ENCODE measurements at places on chromosomes 3 and 15.
A peak's percentile ranks its signal among the peaks of the same experiment; 100 is the strongest.

DNA sequence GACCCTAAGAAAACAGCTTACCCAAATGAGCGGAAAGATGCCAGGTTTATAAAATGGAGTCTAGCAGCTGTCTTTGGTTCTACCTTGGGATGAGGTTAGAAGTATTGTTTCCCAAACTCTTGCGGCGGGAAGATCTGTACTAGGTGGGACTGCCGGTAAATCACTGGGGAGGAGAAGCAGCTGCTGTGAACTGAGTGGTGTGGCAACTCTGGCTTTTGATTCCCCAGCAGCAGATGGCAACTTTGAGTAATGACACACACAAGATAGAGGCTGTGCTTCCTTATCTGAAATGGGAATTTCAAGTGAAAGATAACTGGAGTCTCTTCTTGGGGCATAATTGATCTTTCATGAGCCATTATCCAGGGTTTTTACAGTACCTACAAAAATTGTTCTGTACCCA lies 184.9 kb downstream of the ATG7 start:
- no peak for DNase-seq

- no peak for DNase-seq
Observed at GRCh38 chr3:61808526-61808925, 247.2 kb downstream of the PTPRG start.

DNA sequence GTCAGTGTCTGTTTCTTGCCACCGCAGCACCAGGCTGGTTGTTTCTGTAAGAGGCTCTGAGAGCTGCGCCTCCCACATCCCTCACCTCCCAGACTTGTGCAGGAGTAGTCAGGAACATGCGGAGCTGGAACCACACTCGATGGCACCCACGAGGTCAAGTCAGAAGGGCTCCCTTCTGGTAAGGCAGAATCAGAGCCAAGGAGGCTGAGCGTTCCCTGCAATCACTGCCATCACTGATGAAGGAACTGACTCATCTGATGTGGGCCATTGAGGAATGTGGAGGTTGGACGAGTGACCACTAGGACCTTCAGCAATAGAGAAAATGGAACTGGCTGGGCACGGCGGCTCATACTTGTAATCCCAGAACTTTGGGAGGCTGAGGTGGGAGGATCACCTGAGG lies 35.7 kb upstream of the BLM start:
- DNase-seq: no peak

- no peak for DNase-seq
Observed at GRCh38 chr3:64650715-64651114, 37.1 kb downstream of the ADAMTS9 start.

- no peak for DNase-seq
Observed at GRCh38 chr3:21751886-21752285, 876 bp upstream of the ZNF385D start.

- no peak for DNase-seq
Observed at GRCh38 chr15:66778716-66779115, 76.7 kb downstream of the SMAD6 start.

DNA sequence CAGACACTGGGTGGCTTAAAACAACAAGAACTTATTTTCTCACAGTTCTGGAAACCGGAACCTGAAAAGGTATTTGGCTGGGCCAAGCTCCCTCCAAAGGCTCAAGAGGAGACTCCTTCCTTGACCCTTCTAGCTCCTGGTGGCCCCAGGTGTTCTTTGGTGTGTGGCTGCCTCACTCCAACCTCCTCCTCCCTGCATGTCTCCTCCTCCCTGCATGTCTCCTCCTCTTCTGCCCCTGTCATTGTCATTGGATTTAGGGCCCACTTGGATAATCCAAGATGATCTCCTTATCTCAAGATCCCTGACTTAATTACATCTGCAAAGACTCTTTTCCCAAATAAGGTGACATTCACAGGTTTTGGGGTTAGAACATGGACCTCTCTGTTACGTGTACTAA lies 69.8 kb upstream of the MFGE8 start:
- no peak for DNase-seq

DNA sequence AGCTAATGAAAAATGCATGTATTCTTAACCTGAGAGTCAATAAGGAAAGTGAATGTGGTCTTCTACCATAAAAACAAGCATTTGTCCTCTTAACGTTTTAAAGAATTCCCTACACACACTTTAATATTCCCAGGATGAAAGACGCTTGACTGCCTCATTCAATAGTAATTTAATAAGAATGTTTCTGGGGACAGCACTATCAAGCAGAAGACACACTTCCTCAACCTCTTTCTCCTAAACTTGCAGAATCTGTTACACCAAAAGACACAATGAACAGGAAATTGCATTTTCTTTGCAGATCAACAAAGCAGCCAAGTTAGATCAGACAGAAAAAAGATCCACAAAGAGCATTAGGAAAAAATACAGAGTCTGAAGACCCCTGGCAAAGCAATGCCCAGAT lies 97.7 kb downstream of the PLCH1 start:
- no peak for DNase-seq

DNA sequence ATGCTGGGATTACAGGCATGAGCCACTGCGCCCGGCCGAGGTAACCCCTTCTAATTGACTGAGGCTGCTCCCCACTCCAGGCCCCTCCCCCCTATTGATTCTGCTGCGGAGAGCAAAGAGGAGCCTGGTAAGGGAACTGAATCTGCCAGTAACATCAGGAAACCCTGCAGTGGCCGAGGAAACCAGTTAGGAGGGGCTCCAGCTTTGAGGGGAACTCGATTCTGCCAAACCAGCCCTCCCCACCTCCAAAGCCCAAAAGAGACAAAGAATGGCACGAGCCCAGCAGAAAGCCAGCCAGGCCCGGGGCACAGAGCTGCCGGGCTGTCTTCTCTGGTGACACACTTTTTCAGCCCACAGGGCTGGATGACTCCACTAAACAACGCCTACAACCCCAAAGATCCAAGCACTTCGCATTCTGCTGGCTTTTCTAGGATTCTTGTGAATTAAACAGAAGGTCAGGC lies 15.0 kb upstream of the ACAD9 start:
- DNase-seq: no peak

DNA sequence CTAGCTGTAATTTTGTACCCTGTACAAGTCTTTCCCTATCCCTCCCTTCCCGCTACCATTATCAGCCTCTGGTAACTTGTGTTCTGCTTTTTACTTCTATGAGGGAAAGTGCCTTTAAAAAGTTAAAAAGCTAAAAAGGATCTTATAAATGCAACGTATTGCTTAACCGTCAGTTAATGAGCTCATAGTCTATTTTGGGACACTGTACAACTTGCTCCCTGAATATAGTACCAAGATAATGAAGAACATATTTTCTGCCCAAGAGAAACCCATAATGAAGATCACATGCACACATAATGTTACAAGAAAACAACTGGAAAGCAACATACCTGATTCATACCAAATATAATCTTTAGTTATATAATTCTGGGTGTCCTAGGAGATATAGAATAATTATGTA lies 22.6 kb downstream of the ZIC1 start:
- DNase-seq: no peak

- DNase-seq: no peak
Observed at GRCh38 chr15:93865586-93865985, 365.8 kb upstream of the MCTP2 start.

GRCh38 chr15:67199881-67200763 lies 54.3 kb downstream of the AAGAB start:
- DNase-seq: no peak

DNA sequence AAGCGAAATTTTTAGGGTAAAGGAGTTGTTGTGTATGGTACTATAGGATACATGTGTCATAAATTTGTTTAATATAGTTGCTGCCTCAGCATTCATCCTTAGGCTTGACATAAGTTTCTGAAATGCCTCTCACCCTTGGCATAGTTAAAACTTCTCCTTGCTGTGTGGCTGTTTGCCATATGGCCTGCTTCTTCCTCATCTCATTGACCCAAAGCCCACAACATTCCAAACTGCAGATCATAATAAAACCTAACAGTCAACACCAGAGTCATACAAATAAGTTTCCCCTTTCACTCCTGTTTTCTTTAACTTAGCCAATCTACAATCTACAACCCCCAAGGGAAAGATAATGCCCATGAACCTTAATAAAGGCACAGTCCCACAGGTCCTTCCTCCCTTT lies 136.6 kb downstream of the TMCC1 start:
- DNase-seq: no peak

DNA sequence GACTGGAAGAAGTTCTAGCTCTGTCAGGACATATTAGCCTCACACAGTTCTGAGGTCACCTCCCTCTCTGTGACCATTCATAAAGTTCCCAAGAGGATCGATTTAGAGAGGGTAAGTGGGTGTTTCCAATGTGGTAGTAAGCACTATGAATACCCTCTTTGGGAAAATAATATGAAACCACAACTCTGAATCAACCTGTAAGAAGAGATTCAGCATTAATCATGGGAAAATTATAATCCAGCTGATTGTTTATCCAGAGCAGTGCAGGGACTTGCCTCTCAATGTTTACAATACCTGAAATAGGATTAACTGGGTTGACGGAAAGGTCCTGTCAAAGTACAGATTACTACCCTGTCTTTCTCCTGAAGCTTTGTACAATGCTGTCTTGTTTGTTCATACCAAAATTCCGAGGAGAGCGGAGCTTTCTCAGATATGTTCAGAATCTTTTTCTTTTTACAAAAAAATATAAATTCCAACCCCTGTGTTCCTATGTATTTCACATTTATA lies 302.9 kb upstream of the DPPA4 start:
- DNase-seq: no peak

GRCh38 chr15:91249591-91249990 lies 149.5 kb downstream of the SV2B start:
- DNase-seq: no peak

DNA sequence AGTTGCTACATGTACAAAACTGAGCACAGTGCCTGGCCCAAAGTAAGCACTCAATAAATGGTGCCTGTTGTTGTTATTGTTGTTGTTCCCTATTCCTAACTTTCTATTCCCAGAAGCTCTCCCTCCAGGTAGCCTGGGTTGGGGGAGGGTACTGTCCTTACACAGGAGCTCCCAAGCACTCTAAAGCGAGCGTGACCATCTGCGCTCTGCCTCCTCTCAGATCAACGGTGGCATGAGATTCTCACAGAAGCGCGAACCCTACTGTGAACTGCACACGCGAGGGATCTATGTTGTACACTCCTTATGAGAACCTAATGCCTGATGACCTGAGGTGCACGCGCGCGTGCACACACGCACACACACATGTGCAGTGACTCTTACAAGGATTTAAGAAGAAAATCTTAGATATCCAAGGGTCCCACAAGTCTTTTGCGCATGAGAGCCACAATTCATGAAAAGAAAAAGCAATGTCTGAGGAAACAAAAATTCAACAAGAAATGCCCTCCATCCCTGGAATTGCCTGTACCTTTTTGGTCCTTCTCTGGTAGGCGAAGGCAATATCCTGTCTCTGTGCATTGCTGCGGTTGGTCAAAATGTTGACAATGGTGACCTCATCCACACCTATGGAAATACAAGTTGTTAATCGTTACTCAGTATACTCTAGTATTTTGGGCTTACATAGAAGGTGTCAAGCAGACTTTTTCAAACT lies 33.7 kb downstream of the ANXA2 start:
- DNase-seq: no peak

- no peak for DNase-seq
Observed at GRCh38 chr3:172692751-172693338, 18.0 kb downstream of the NCEH1 start.

DNA sequence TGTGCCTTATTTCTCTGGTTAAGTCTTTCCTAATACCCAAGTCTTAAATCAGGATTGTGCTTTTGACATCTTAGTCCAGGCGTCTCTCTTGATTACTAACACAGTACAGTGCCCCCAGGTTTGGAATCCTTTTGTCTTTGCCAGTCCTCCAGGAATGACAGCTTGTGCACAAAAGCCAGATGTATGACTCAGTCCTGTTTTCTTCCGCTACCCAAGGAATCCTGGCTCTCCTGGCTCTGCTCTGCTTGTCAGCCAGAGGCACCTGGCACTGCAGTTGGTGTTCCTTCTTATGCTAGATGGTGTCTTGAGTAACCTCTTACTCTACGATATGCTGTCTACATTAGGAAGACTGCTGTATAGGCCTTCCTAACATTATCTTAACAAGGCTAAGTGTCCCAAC lies 728.2 kb upstream of the NECTIN3 start:
- DNase-seq: no peak

DNA sequence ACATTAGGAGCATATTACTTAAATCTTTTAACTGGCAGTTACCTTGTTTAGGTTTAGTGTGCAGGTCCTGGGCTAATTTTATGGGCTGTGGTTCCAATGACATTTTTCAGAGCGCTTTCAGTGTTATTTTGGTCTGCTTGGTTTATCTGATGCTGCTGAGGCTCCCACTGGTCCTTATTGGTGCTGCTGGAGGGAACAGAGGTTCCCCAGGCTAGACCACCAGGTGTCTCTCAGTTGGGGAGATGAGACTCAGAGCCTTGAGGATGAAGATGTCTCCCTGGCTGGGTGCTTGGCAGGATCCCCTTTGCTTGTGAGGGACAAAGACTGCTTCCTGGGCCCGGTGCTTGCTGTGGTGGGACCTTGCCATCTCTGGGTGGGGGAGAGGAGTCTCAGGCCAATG lies 28.3 kb upstream of the TASOR start:
- DNase-seq: no peak

- DNase-seq: no peak
Observed at GRCh38 chr3:42725454-42725853, 22.9 kb upstream of the HHATL start.

DNA sequence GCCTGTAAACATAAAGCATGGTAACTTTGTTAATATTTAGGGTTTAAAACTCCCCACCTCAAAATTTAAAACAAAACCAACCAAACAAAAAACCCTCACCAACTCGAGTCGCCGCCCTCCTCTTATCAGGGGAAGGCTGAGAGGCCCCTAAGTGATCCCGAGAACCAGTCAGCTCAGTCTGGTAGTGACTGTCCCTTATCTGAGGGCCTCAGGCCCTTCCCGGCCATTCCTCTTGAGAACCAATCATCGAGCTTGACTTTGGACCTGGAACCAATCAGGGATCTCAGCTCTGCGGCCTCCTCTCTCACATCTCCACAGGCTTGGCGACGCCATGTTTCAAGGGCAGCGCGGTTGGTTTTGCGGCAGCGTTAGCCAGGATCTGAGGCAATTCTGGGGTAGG lies at the start of gene TERB2:
Gene TERB2, plus strand, starts transcription at position 300 of the 400 bp plus-strand sequence. Its CDS starts 32 bp downstream, at position 332.
- no peak for DNase-seq

GRCh38 chr3:141441381-141442364 lies 45.2 kb upstream of the RASA2 start:
- peak; percentile 81 for DNase-seq

- DNase-seq: no peak
Observed at GRCh38 chr3:105559856-105560255, 193.1 kb downstream of the ALCAM start.

GRCh38 chr3:37130984-37131859 lies 43.2 kb downstream of the LRRFIP2 start:
- DNase-seq: no peak

GRCh38 chr3:121063628-121064027 lies 155.6 kb downstream of the STXBP5L start:
- DNase-seq: no peak
